NCI-H446 (cell line): ENCODE measurements at places on chromosomes 2 and 18.

DNA sequence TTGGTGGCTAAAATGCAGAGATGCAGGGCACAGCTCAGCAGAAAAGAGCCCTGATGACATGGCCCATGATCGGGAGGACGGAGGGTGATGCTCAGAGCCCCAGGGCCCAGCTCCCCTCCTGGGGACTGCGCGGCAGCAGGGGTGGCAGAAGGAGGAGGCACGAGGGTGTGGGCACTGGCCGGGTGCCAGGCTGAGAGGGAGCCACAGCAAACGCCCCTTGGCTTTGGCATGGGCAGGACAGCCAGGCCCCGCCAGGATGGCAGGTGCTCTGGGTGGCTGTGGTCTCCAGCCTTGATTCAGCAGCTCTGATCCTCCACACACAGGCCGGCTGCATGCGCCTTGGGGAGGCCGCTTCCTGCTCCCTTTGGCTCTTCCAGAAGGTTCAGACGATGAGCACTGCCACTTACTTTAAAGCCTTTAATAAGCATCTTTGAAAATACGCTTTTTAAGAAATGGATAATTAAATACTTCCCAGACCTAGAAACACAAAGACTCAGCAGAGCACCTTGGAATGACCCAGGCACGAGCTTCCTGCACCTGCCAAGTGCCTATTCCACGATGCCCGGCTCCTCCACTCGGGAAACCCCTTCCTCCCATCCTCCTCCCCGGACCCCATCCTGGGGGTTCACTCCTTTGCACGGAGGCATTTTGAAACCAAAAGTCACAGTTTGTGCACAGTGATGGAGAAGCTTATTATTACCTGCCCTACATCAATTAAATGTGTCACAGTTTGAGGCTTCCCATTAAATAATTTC lies 78.5 kb upstream of the SNTG2 start:
- DNase-seq = no peak

GRCh38 chr2:19488009-19488691 lies 129.7 kb upstream of the OSR1 start:
- no peak for DNase-seq

DNA sequence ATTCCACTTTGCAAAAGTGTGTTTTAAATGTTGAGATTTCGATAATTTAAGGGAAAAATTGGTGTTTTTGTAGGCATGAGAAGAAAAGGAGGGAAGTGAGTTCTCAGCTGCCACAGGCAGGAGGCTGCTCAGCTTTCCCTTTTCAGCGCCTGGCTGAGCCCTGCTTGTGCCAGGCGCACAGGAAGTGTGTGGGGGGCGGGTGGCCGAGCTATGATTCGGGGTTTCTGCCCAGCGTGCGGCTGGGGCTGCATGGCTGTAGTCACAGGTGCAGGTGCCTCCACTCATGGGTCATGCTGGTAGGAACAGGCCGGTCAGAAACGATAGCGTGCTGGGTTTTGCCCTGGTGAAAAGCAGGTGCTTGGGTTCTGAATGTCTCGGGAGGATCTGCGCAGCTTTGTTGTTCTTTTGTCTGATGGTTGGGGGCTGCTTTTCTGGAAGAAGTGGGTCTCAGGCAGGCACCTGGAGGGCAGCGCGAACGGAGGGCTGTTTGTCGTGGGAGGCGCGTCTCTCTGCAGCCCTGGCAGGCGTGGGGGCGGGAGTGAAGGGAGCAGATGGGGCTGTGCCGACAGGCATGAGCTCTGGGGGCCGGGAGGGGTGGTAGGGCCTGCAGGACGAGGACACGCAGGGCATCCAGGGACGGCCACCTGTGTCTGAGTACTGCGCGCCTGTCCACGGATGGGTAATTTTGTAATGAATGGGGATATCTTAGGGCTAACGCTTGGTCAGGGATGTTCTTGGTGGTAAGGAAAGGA lies 2.1 kb downstream of the KCNG2 start:
- DNase-seq = no peak

DNA sequence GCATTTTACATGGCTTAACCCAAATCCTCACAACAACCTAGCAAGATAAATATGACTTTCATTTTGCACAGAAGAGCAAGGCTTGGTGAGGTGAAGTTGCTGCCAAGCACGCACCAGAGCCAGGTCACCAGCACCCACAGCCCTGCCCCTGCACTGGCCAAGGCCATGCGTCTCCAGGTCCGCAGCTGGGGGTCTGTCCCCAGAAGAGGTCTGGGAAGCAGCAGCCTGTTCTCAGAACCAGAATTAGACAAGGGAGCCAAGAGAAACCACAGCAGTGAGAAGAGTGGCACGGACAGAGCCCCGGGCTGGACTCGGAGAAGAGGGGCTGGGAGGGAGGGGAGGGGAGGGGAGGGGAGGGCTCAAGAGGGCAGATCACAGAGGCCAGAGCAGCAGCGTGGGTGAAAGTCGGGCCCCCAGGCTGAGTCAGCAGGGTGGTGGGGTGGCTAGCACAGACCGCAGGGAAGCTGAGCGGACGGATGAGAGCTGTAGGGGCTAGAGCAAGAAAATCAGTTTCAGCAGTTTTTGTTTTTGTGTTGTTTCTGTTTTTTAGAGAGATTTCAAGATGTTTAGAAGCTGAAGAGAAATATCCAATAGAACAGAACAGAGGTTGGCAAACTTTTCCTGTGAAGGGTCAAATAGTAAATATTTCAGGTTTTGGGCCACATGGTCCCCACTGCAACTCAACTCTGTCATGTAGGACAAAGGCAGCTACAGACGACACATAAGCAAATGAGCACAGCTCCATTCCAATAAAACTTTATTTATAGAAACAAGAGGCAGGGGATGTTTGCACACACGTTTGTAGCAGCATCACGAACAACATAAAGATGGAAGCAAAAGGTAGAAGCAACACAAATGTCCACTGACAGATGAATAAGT lies 7.4 kb upstream of the MTERF4 start:
- DNase-seq = no peak

GRCh38 chr2:158965107-158965506 lies 3.3 kb upstream of the TANC1 start:
- DNase-seq = no peak

- DNase-seq = no peak
These were observed 23.6 kb downstream of the FAM171B start for GRCh38 chr2:186717320-186718007.

- no peak for DNase-seq
These were observed 145.6 kb downstream of the HDAC4 start for GRCh38 chr2:239255218-239255617.

DNA sequence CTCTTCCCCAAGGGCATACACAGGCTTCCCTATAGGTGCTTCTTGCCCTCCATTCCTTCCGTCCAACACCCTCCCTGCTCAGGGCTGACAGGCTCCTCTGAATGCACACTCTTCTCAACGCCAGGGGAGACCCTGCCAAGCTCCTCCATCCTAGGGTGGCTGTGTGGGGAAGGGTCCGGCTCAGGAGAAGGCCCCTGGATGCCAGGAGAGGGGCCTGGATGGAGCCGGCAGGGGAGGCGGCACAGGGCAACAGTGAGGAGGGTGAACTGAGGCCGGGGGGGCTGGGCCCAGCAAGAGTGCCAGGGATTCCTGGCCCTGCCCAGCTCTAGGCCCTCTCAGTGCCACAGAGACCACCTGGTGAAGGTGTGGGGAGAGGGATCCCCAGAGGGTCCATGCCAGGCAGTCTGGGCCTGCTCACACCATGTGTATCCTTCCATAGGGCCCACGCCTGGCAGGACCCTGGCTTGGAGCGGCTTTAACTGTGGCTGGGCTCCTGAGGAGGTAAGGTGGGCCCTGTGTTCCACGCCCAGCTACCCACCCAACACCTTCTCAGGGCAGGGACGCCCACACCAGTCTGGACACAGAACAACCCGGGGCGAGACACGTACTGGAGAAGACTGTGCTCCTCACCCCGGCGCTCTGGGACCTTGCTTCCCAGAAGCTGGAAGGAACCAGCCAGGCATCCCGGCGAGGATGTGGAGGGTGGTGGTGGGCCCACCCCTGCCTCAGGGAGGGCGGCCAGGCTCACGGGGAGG lies 26.6 kb downstream of the HS6ST1 start:
- no peak for DNase-seq

GRCh38 chr2:176392249-176392648 lies 123.0 kb downstream of the MTX2 start:
- DNase-seq = no peak

DNA sequence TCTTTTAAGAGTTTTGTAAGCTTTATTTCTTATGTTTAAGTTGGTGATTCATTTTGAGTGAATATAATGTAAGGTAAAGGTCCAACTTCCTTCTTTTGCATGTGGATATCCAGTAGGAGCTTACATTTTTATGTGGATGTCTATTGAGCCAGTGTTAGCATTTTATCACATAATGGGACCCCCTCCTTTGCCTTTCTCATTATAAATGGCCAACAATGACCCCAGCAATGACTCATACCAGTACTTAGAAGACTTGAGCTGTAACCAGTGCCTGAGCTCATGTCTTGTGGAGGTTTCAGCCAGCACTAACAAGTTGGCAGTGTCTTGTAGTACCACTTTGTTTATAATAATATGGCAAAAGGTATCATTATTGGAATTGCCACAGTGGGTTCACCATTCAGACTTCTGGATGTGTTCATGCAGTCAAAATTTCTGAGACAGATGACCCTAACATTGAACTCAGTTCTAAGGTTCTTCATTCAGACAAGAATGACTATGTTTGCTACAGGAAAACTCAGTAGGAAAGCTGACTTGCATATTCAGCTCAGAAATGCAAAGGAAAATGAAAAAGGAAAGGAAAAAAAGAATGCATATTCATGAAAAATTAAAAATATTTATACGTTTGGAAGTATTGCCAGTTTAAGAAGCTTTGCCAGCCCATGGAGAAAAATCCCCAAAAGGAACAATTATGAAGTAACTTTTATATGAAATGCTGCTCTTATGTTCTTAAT lies 41.0 kb downstream of the CDKL4 start:
- DNase-seq = no peak

GRCh38 chr18:57727952-57728807 lies 74.9 kb downstream of the ATP8B1 start:
- no peak for DNase-seq

DNA sequence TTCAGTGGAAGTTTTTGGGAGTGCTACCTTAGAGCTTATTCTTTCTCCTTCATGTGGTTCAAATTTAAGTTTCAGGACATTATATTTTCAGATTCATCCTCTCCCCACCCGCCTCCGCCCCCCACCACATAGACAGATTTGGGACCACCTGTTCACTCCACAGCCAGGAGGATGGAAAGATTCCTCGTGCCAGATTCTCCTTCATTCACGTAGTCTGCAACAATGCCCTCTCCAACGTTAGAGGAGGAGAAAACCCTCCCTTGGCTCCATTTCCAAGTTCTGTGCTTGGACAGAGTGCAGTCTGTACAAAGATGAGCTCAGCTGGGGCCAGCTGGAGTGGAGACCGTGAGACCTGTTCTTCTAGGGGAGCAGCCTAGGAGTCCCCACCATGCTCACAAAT lies 26.2 kb downstream of the POU3F3 start:
- DNase-seq = no peak

DNA sequence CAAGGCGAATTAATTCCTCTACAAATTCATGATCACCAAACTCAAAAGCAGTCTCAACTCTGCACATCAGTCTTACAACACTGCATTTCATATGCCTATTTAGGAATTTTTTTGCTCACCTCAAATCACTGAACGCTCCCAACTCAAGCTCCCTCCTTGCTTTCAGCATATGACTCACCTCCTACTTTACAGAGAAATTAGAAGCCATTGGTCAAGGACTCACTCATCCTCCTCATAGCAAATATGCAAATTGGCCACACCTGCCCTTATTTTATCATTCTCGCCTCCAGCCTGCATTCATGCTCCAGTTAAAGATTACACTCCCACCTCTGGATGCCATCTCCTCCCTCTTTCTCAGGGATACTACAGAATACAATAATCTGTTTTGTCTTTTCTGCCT lies 148.8 kb downstream of the MBD2 start:
- no peak for DNase-seq

- no peak for DNase-seq
These were observed 35.5 kb upstream of the ST6GAL2 start for GRCh38 chr2:106921451-106921850.

GRCh38 chr18:56615738-56616520 lies 22.5 kb downstream of the TXNL1 start:
- no peak for DNase-seq

DNA sequence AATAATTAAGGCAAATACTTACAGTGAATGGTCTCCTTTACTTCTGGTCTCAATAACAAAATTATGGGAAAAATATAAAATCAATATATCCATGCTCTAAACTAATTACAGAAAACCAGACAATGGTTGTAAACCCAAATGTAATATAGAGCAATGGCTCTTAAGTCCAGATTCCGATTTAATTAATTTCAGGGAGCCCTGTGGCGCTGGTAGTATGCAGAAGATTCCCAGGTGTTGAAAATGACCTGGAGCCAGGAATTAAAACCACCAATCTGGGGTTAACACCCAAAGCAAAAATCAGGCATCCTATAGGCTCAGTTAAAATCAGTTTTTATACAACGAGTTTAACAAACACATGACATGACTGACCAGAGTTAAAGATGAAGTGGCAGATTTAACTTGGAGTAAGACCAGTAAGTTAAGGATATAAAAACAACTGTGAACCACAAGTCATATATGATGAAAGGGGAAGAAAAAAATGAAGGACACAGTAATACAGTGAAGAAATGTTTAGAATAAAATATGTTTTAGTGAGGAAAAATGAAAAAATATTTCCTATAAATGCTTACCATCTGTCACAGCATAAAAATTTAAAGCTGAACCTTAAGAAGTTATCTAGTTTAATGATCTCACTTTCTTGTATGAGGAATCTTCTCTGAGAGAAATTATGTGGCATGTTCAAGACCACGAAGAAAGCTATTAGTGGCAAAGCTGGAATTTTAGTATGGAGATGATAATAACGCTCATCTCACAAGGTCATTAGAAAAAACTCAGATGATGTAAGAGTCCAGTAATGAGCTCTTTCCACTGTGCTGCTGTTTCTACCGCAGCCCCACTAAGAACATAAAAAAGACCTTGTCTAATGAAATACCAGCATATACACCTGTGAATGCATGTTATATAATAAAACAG lies 45.8 kb upstream of the FLACC1 start:
- no peak for DNase-seq

GRCh38 chr2:165898381-165898780 lies 55.2 kb downstream of the TTC21B start:
- DNase-seq = no peak

DNA sequence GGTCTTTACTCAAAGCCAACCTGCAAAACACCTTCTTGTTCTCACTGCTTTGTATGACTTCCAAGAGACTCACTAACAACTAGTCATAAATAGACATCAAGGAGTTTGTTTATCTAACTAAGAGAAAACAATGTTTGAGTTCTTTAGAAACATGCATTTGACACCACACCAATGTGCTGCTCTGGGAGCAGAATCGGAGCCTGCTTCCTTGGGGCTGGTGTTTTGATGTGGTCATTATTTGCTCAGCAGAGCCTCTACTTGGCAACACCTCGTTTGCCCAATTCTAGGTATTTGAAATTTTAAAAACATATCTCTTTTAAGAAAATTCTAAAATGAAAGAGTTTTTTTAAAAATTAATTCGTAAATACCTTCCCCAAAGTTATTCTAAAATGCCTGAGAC lies 167.5 kb downstream of the BCL2 start:
- DNase-seq = no peak

- DNase-seq = no peak
These were observed 574.1 kb upstream of the ID2 start for GRCh38 chr2:8107621-8108378.

GRCh38 chr2:145068509-145068908 lies 548.6 kb upstream of the ZEB2 start:
- no peak for DNase-seq
